ELR (cell line): ENCODE measurements at places on chromosomes 5 and 9.

DNA sequence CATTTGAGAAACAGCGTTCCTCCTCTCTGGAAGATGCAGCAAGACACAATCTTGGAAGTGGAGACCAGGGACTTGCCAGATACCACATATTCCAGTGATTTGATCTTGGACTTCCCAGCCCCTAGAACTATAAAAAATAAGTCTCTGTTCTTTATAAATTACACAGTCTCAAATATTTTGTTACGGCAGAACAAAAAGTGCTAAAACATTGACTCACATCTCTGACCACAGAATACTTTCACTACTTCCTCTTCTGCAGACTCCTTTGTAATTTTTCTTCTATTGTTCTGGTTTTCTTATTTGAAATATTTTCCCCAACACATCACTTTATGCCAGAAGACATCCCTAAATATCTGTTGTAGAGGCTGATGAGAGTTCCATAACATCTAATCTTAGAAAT, 706.1 kb upstream of the CDH18 start:
- DNase-seq, result no peak

GRCh38 chr5:135242866-135243555, 156.0 kb downstream of the MACROH2A1 start:
- no peak for DNase-seq

- DNase-seq, result peak; percentile 78
These were observed 1.1 kb downstream of the POLR1E start for GRCh38 chr9:37486616-37487548.

DNA sequence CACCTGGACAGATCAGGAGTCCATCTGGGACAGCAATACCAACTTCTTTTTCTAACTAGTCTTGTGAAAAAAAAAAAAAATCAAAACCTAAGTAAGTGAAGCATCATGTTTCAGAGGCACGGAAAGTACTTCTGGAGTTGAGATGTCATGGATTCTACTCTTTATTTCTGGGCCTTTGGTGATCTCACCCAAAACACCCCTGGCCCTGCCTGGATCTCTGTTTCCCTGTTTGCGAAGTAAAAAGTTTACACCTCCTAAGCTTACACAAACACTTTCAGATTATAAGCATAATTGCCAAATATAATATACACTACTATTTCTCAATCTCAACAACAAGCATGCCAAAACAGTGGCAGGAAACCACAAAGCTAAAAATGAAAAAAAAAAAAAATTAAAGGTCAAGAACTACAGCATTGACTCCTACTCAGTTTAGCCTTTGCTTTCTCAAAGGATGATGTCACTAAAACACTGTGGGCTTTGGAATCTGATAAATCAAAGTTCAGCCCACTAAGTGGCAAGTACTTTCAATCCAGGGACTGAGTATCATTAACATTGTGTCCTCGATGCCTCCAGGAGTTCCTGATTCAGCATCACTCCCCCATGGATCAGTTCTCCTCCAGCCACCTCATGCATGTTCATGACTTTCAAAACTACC, 291.9 kb downstream of the NFIB start:
- DNase-seq, result no peak

- no peak for DNase-seq
These were observed 155.5 kb upstream of the EPB41L4A start for GRCh38 chr5:112574536-112574935.

DNA sequence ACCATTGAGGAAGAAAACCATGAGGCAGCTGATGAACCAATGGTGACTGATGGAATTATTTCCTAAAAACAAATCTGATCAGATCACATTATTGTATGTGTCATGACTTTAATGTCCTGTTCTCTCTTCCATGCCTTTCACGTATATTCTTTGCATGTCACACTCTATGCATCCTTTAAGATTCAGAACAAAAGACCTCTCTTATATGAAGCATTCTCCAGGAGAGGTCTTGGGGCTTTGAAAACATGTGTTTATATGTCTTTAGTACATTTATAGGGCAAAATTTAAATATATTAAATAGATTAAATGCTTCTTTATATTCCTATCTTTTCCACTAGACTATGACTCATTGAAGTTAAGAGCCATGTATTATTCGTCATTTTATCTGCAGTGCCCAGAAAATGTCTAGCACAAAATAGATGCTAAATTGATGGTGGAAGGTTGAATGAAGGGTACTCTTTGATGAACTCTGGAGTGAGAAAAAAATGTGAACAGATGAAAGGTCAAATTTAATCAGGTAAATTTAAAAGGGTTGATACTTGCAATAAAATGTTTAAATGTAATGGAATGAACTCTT, 196.3 kb downstream of the PSAT1 start:
- no peak for DNase-seq

- DNase-seq, result peak; percentile 42
These were observed 471.9 kb downstream of the MTRR start for GRCh38 chr5:8340739-8341344.

DNA sequence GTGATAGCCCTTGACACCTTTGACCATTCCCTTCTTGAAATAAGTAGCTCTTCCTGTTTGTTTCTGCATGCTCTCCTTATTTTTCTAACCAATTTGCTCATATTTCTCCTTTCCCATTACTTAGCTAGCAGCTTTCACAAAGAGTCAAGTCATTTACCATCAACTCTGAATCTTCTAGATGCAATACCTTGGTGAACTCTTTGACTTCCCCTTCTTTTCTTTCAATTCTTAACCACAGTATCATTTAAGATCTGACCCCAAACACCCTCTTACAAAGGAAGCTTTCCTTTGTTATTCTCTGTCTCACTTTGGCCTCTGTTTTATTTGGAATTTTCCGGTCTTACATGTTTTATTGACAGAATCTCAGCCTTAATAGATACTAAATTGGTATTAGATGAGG, 14.0 kb downstream of the NFX1 start:
- DNase-seq, result no peak

- no peak for DNase-seq
These were observed 92.1 kb downstream of the PBX3 start for GRCh38 chr9:125839317-125839716.
